Left ventricle myocardium inferior (tissue), 1 donor: ENCODE measurements at places on chromosomes 16 and 17.

DNA sequence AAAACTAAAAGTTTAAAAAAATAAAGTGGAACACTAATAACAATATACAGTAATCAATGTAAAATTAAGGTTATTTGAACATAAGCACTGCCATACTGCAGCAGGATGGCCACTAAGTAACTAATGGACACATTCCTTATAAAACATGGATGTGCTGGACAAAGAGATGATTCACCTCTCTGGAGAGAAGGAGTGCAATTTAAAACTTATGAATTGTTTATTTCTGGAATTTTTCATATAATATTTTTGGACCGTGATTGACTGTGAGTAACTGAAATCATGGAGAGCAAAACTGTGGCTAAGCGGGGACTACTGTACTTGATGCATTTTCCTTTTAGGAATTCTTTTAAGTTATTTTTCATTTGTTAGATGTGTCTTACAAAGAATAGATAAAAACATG lies 21.8 kb downstream of the CBFB start:
- DNase-seq: no peak

DNA sequence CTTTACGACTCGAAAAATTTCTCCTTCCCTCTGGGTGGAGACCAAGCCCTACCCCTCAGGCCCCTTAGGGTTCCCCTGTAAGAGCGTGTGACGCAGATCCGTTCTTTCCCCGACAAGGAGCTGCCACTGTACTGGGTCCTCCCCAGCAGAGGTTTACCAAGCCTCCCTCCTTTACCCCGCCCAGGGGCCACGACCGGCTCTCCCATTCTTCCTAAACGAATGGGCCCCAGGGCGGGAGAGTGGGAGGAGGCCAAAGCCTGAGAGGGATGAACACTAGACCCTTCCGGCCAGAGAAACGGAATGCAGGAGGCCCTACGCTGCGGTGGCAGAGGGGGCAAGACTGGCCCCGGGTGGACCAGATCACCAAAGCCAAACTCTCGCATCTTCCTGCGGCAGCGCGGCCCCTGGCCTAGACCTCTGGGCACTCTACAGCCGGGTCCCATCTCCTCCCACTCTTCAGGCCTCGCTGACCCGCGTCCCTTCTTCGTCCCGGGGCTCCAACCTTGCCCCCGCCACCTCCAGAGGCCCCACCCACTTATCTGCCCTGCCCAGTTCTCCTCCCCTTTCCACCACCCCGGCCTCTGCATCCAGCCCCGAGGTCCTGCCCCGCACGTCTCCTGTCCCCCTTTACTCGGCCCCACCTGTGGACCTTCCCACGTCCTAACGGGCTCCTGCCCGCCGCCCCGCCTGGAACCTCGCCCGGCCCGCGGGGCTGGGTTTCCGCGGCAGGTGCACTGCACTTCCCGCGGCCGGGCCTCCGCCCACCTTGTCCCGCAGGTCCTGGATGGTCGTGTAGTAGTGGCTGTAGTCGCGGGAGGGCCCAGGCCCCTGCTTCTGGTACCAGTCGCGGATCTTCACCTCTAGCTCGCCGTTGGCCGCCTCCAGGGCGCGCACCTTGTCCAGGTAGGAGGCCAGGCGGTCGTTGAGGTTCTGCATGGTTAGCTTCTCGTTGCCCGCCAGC lies 765 bp downstream of the KRT19 start:
- DNase-seq: no peak

DNA sequence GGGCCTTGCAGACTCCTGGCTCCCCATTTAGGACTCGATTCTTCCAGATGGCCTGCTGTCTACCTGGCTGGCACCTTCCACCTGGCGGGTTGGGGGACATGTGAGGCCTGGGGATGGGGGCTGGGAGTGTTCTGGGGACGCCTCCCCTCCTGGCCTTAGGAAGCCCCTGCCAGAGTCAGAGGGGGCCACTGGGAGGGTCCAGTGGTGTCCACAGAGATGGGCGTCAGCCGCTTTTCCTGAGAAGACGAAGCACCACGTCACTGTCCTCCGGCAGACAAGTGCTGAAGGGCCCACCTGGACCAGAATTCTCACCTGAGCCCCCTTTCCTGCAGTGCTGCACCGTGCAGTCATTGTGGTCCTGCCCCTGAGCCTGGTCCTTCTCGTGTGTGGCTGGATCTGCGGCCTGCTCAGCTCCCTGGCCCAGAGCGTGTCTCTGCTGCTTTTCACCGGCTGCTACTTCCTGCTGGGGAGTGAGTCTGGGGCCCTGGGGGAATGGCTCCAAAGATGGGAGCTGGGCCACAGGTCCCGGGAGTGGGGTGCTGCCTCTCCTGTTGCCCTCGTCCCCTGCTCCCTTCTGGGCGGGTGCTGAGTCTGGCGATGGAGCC lies 2.9 kb downstream of the TMEM235 start:
- DNase-seq: no peak

GRCh38 chr17:74960570-74961342 lies 11.8 kb downstream of the HID1 start:
- no peak for DNase-seq

- no peak for DNase-seq
Measured at GRCh38 chr17:68457168-68457538, at the start of gene WIPI1. Gene WIPI1, minus strand, starts transcription at chr17:68457496. Its CDS starts 75 bp downstream, at chr17:68457421.

GRCh38 chr16:30184096-30184890 lies 891 bp downstream of the CORO1A start:
- peak; percentile 28 for DNase-seq

DNA sequence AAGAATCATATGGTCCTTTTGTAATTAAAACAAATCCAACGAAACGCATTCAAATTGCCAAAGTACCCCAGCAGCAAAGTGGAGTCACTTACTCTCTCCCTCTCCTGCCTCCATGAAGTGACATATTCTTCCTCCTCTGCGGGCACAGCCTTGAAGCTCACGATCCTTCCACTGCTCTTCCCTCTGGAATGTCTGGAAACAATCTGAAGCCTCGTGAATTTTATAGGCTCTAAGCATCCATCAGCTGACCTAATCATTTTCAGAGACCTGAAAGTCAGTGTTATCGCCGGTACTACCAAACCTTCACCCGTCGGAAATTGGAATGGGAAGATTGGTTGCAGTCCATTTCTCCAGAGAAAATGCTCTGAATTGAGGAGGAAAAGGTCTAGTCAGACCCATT lies 134.5 kb upstream of the FOXF1 start:
- no peak for DNase-seq

DNA sequence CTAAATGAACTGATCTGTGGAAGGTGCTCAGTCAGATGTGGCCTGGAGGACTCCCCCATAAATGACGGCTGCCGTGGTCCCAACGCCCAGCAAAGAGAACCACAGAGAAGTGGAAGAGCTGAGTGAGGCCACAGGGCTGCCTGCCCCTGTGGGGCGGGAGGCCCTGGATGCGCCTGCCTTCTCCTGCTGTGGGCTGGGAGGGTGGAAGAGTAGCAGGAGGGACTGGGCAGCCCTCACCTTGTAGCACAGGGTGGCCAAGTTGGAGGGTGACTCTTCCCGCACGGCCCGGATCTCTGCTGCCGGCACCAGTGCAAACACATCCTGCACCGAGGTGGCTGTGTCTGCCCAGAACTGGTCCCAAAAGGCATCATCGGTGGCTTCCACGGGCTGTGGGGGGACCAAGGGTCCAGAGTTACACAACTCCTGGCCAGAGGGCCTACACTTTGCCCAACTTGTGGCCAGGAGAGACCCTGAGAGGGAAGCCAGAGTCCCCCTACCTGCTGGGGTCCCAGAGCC lies 8.3 kb downstream of the HID1 start:
- no peak for DNase-seq
